Thymus (tissue), 14 donors: ENCODE measurements at places on chromosomes 16 and 17.

- H3K4me1 ChIP-seq, result no peaks in the 10 kb centered on the region
- H3K27me3 ChIP-seq, result no peaks in the 10 kb centered on the region
- H3K36me3 ChIP-seq, result peaks cover 51% of the 10 kb centered on the region
- H3K27ac ChIP-seq, result no peak overlapping the region
Measured at GRCh38 chr17:47810200-47810821, 11.3 kb downstream of the OSBPL7 start.

GRCh38 chr16:29662729-29663015, 375 bp upstream of the SPN start:
- H3K4me3 ChIP-seq, result peak overlapping the region; percentile 96
- H3K4me1 ChIP-seq, result peaks cover 26% of the 10 kb centered on the region
- peak; percentile 86 for DNase-seq
- H3K36me3 ChIP-seq, result peaks cover 24% of the 10 kb centered on the region

DNA sequence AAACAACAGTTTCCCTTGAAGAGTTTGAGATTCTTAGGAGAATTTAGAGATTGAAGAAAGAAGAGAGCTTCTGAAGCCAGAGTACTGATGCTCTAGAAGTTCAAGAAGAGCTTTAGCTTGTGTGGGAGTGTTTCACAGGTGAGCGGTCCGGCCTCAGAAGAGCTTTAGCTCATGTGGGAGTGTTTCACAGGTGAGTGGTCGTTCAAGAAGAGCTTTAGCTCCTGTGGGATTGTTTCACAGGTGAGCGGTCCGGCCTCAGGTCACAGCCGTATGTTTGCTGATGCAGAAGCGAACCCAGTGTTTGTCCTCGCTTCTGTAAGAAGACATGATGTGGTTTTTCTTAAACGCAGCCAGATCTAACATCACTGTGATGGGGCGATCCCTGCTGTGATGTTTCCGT, 76.4 kb downstream of the SEC14L1 start:
- no peak overlapping the region for H3K4me3 ChIP-seq
- H3K27me3 ChIP-seq, result no peaks in the 10 kb centered on the region
- DNase-seq, result no peak
- no peaks in the 10 kb centered on the region for H3K4me1 ChIP-seq
- H3K27ac ChIP-seq, result no peak overlapping the region

DNA sequence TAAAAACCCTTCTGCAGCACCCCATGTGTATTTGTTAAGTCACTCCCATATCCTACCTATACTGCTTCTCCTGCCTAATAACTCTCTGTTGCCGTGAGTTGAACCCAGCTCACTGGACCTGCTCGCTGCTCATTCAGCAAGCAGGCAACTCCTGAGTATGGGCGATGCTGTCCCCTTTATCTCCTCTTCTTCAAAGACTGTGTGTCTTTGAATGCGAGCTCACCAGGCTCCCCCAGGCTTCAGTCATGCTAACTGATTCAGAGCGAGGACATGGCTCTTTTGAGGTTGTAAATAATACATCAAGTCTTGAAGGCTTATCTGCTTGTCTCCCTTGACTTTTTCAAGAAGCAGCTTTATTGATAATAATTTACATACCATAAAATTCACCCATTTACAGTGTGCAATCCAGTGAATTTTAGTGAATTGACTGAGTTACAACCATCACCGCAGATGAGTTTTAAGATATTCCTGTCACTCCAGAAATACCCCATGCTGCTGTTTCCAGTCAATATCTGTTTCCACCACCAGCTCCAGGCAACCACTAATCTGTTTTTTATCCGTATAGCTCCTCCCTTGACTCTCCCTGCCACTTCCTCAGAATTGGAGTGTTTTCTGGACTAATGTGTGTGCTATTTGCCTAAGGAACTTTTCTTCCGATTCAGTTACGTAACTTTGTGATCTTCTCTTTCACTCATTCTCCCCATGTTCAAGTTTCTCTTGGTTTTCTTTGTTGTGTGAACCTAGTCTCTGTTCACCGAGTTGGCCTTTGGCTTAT, 132.2 kb downstream of the SPECC1 start:
- H3K27me3 ChIP-seq, result no peaks in the 10 kb centered on the region
- DNase-seq, result no peak
- no peaks in the 10 kb centered on the region for H3K36me3 ChIP-seq
- H3K4me3 ChIP-seq, result no peak overlapping the region
- H3K27ac ChIP-seq, result no peak overlapping the region

- H3K36me3 ChIP-seq, result no peaks in the 10 kb centered on the region
- no peak overlapping the region for H3K4me3 ChIP-seq
- no peaks in the 10 kb centered on the region for H3K27me3 ChIP-seq
- H3K4me1 ChIP-seq, result peaks cover 3% of the 10 kb centered on the region
Measured at GRCh38 chr17:78653382-78653781, 76.2 kb upstream of the DNAH17 start.

DNA sequence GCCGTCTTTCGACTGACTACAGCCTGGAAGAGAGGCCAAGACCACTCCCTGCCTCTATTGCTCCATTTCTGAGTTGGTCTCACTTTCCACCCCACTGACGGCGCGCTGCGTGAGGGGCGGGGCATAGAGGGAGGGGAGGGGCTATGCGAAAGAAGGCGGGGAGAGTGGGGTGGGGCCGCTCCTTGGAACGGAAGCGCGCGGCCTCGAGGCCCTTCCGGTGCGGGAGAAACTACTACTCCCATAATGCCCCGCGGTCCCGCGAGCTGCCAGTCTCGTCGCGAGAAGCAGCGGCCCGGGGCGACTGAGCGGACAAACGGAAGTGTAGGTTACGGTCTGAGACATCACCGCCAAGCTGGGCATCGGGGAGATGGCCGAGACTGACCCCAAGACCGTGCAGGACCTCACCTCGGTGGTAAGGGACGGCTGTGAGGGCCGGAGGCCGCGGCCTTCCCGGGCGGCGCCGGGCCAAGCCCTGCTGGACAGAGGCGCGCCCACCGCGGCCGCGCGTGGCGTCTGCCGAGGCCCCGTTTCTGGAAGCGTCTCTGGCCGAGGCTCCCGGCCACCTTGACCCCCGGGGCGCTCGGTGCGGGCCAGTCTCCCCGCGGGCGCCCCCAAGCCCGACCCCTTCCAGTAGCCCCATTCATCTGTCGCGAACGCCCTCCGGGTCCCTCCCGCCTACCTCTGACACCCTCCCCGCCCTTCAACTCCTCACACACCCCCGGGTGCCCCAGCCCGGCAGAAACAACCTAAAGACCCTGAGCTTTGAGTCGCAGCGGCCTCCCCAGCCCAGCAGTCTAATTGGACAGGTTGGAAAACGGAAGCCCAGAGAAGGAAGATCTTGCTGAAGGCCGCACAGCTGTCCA, at the start of gene HSBP1:
Gene HSBP1, plus strand, starts transcription at position 269 of the 863 bp plus-strand sequence. Its CDS starts 99 bp downstream, at position 368.
- no peaks in the 10 kb centered on the region for H3K36me3 ChIP-seq
- peaks cover 11% of the 10 kb centered on the region for H3K4me1 ChIP-seq
- peak; percentile 81 for DNase-seq
- H3K27ac ChIP-seq, result peak within 1 kb of the TSS; percentile 37
- no peaks in the 10 kb centered on the region for H3K27me3 ChIP-seq
- H3K4me3 ChIP-seq, result peak within 1 kb of the TSS; percentile 90

GRCh38 chr16:30406795-30407101, 658 bp upstream of the ZNF771 start:
- H3K27me3 ChIP-seq, result no peaks in the 10 kb centered on the region
- H3K36me3 ChIP-seq, result peaks cover 8% of the 10 kb centered on the region
- peak overlapping the region; percentile 61 for H3K4me3 ChIP-seq
- DNase-seq, result no peak

- no peaks in the 10 kb centered on the region for H3K4me1 ChIP-seq
- H3K27ac ChIP-seq, result no peak overlapping the region
Measured at GRCh38 chr16:71412270-71413160, 29.3 kb downstream of the TLE7 start.

- H3K36me3 ChIP-seq, result no peaks in the 10 kb centered on the region
- no peak overlapping the region for H3K27ac ChIP-seq
- H3K27me3 ChIP-seq, result no peaks in the 10 kb centered on the region
Measured at GRCh38 chr17:39237586-39237985, 11.8 kb upstream of the STAC2 start.

- DNase-seq, result no peak
- peaks cover 6% of the 10 kb centered on the region for H3K36me3 ChIP-seq
- no peaks in the 10 kb centered on the region for H3K27me3 ChIP-seq
- H3K4me3 ChIP-seq, result no peak overlapping the region
- H3K4me1 ChIP-seq, result no peaks in the 10 kb centered on the region
Measured at GRCh38 chr17:2138318-2138717, 83.4 kb downstream of the HIC1 start.

DNA sequence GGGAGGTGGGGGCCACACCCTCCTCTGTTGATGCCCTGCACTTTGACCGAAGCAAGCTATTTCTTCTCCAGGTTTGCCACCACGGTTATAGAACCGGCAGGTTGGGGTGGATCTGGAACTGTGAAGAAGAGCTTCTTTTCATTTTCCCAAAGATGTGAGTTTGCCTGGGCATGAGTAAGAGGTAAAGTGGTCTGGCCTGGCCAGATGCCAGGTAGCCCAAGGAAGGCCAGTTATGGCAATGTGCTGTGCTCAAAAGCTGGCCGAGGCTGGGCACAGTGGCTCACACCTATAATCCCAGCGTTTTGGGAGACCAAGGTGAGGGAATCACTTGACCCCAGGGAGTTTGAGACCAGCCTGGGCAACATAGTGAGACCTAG, 18.7 kb downstream of the ATP6V0D1 start:
- H3K27me3 ChIP-seq, result no peaks in the 10 kb centered on the region
- H3K27ac ChIP-seq, result no peak overlapping the region
- H3K36me3 ChIP-seq, result peaks cover 2% of the 10 kb centered on the region
- no peak overlapping the region for H3K4me3 ChIP-seq
- no peaks in the 10 kb centered on the region for H3K4me1 ChIP-seq

GRCh38 chr16:8585041-8585440, 5.3 kb downstream of the TMEM114 start:
- H3K36me3 ChIP-seq, result no peaks in the 10 kb centered on the region
- peaks cover 23% of the 10 kb centered on the region for H3K27me3 ChIP-seq
- no peaks in the 10 kb centered on the region for H3K4me1 ChIP-seq
- H3K27ac ChIP-seq, result no peak overlapping the region
- H3K4me3 ChIP-seq, result no peak overlapping the region

DNA sequence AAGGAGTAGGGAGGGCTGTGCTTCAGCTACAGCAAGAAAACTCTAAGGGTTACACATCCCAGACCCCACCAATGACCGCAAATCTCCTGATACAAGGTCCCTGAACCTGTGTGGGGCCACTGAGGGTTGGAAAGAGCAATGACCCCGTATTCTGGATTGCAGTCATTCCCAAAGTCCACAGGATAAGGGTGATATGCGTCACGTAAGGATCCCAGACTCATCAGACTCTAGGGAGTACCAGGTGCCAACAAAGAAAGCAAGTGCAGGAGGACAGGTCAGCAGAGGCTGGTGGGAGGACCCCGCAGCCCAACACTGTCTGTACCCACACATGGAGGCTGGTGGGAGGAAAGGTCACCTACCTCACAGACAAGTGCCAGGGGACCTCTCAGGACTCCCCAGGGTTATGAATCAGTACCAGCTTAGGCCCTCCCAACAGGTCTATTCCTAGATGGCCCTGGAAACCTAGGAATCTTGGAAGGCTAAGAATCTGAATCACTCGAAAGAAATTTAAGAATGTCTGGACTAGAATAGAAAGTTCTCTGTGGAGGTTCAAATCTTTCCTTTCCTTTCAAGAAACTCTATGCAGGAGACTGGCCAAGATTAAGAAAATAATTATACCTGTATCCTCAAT, 16.2 kb downstream of the PITPNA start:
- DNase-seq, result no peak
- H3K27me3 ChIP-seq, result no peaks in the 10 kb centered on the region
- no peak overlapping the region for H3K4me3 ChIP-seq
- H3K36me3 ChIP-seq, result peaks cover 65% of the 10 kb centered on the region
- H3K4me1 ChIP-seq, result no peaks in the 10 kb centered on the region

GRCh38 chr17:32771396-32771795, 105.5 kb downstream of the MYO1D start:
- H3K4me3 ChIP-seq, result no peak overlapping the region
- DNase-seq, result no peak
- no peaks in the 10 kb centered on the region for H3K36me3 ChIP-seq
- no peak overlapping the region for H3K27ac ChIP-seq

- no peak for DNase-seq
- peaks cover 15% of the 10 kb centered on the region for H3K36me3 ChIP-seq
- H3K27ac ChIP-seq, result peak overlapping the region; percentile 61
Measured at GRCh38 chr17:78882540-78883088, 20.4 kb downstream of the CEP295NL start.

- H3K4me1 ChIP-seq, result no peaks in the 10 kb centered on the region
- H3K36me3 ChIP-seq, result no peaks in the 10 kb centered on the region
- no peak overlapping the region for H3K27ac ChIP-seq
- no peak for DNase-seq
- no peak overlapping the region for H3K4me3 ChIP-seq
- H3K27me3 ChIP-seq, result no peaks in the 10 kb centered on the region
Measured at GRCh38 chr16:69404275-69404805, 18.5 kb upstream of the TERF2 start.

- H3K4me3 ChIP-seq, result peak overlapping the region; percentile 38
- no peaks in the 10 kb centered on the region for H3K27me3 ChIP-seq
- H3K36me3 ChIP-seq, result peaks cover 48% of the 10 kb centered on the region
- H3K27ac ChIP-seq, result peak overlapping the region; percentile 95
- DNase-seq, result peak; percentile 55
Measured at GRCh38 chr16:87344931-87345631, 27.9 kb upstream of the C16orf95 start.

DNA sequence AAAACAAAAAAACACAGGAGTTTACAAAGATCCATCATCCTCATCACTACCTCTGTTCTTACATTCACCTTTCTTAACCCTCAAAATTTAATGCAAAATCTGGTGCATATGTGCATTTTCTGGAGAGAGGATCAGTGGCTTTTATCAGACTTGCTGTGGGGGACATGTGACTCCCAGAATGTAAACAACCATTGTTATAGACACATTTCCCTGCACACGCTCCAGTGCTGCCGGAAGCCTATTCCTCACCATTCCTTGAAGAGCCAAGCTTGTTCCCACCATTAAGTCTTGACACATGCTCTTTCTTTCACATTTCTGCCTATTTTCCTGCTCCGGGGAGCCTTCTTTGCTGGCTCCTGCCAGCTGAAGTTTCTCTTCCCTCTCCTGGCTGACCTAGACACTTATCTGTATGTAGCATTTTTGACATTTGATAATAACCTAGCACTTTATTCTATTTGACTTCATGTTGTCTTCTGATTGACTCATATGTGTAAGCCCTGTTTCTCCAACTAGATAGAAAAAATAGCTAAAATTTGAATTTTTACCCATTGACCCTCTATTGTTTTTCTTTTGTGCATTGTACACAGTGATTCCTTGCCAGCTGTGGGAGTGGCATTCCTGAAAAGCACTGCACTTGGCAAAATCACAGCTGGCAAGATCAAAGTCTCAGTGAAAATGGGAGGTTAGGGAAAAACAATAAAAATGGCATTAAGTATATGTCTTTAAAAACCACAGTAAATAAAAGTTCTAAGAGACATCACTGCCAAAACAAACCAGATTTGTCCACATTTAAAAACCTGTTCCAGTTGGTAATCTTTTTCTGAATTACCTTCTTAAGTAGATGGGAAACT, 76.8 kb upstream of the CIBAR2 start:
- no peak for DNase-seq
- peaks cover 7% of the 10 kb centered on the region for H3K4me1 ChIP-seq
- H3K27ac ChIP-seq, result no peak overlapping the region
- no peaks in the 10 kb centered on the region for H3K36me3 ChIP-seq
- H3K4me3 ChIP-seq, result no peak overlapping the region
- H3K27me3 ChIP-seq, result no peaks in the 10 kb centered on the region
